ENCODE measurements at places on chromosomes 4 and X.
A peak's percentile ranks its signal among the peaks of the same experiment; 100 is the strongest.

GRCh38 chr4:107834241-107834794, 9.6 kb downstream of the SGMS2 start:
- no peak for DNase-seq

- DNase-seq = peak; percentile 37
Measured at GRCh38 chr4:130359542-130359941, 1263.6 kb downstream of the C4orf33 start.

DNA sequence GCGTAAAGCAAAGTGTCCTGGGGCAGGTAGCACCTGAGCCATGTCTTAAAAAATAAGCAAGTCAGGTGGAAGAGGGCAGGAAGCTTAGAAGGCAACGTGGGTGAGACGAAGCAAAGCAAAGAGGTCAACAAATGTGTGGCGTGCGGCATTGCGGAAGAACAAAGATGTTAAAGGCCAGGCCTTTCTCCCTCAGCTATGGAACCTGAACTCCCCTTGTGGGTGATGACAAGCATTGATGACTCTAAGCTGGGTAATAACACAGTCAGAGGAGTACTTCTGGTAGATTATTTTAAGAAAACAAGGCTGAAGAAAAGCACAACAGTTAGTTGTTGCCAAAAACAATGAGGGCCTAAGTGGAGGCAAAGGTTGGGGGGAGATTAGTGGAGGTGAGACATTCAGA, 29.0 kb upstream of the SORBS2 start:
- DNase-seq = no peak

GRCh38 chrX:152915541-152916241, 17.8 kb downstream of the ZNF185 start:
- DNase-seq = peak; percentile 35

DNA sequence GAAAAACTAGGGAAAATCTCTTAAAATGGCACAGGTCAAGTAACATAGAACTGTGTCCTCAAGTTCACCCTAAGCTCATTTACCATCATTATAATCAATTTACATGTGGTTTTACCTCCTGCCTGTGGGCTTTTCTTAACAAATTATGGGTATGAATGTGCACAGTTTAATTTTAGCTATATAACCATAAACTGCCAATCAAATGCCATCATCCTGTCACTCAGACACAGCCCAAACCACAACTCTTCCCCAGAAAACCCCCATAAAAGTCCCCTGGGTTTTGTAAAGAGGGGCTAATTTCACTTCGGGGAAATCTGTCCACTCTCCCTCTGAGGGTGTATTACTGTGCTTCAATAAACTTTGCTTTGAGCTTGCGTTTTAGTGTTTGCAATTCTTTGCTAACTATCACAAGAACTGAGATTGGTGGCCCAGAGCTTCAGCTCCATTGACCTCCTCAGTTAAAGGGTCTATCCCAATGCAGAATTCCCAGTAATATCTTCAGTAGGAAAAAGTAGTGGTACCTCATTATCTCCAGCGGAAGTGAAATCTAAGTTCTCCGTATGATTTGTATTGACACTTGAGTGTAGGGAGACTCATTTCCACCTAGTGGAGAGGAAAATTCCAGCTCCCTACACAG, 394.6 kb downstream of the SPOCK3 start:
- DNase-seq = no peak

DNA sequence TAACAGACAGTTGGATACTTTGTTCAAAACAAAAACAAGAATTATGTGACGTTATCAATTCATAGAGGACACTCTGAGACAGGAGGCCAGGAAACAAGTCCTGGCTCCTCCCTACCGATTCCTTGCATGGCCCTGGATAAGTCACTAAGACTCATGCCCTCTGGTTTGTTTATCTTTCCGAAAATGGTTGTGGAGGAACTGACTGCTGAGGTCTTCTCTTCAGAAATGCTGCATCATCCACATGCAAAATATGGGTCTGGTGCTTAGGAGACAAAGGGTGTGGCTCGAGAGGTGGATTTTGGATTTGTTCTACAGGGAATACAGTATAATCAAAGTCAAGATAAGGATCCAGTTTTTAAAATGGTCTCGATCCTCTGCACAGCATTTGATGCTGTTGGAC, 130.9 kb downstream of the RELL1 start:
- peak; percentile 27 for DNase-seq

DNA sequence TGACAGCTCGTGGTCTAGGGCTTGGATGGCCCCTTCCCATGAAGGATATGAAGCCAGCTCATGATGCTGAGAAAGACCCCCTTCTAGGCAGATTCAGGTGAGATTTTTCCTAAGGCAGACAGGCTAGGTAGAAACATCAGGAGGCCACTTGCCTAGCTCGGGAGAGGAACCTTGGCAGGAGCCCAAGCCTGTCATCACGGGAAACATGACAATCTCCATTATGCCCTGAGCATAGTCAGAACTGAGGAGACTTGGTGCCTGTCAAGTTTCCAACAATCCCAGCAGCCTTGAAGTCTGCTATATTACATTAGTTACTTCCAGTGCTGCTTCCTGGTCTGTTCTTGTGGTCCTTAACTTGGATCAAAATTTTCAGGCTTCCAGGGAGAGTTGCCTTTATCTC, 18.7 kb upstream of the WDR1 start:
- DNase-seq = no peak

DNA sequence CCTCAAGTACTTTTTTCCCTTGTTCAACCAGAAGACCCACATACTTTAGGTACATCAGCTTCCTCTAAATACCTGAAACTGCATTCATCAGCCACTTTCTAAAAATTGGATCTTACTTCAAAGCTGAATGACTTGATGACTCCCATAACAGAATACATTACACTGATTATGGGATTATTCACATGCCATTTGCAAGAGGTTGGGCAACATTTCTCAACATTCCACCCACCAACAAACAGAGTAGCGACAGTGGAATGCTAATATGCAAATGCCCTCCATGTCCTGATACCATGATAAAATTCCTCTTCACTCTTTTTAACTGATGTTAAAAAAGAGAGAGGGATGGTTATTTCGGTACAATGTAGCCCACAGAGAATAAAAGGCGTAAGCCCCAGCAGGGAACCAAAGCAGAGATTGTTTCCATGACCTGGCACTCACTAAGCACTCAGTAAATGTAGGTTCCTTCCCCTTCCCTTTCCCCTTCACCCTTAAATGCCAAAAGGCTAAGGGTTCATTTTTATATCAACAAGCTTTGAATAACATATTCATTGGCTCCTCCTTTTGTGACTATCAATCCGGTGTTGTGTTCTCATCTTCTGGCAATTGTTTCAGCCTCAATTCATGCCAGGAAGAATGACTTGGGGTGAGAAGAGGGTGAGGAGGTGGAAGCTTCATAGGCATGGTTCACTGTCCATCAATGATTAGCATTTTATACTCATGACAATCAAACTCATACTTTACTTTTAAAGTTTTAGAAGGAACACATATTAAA, 317.2 kb downstream of the DHX15 start:
- DNase-seq = no peak

DNA sequence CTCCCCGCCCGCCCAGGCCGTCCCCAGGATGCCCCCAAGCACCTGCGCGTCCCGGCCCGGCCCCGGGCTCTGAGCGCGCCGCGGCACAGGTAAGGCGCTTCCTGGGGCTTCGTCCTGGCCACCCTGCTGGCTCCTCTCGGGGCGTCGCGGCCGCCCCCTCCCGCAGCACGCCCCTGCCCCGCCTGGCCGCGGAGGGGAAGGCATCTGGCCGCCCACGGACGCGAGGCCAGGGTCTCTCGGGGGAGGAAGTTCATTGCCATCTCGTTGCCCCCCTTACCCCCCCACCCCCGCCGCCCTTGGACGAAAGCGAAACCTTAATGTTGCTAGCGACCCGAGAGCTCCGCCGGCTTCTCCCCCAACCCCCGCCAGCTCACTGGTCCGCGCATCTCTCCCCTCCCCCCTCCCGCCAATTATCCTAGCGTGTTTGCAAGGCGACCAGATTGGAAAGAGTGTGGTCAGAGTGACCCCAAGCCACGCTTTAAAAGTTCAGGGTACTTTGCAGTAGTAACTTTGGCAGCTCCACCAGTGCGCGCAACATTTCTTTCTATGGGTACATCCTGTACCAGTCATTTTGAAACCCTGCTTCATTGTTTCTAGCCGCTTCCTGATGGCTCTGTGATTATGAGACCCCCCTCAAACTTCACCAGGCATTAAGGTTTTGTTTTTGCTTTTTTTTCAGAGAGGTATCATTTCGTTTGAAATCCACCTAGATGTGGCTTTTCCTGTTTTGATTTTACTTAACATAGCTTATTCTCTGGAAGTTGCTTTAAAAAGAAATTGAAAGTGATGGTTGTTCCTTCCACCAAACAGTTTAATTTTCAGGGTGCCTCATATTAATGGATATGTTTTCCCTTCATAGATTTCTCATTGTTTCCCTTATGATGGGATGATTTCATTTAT, 626 bp downstream of the TBC1D1 start:
- DNase-seq = no peak

- DNase-seq = peak; percentile 11
Measured at GRCh38 chrX:12956704-12957534, 18.0 kb upstream of the TMSB4X start.

- no peak for DNase-seq
Measured at GRCh38 chrX:112888916-112889315, 48.3 kb upstream of the AMOT start.

DNA sequence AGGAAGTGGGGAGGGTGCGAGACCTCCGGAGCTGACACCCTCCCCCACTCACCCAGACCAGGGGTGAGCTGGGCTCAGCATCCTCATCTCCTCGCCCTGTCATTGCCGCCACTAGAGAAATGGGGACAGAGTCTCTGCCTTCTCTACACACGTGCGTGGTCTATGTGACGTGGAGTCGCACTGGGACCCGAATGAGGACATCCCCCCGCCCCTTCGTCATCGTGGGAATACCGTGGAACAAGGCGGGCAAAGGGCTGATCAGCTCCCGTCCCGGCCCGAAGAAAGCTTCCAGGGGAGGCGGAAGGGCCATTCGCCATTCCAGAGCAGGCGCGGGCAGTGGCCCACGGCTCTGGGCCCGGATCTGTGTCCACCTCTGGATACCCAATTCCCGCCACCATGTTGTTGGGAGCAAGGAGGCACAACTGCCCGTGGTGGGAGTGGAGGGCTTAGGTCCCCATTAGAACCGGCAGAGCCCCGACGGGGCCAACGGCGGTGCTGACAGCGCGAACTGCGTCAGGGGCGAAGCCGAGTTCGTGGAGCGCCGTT, 12.0 kb downstream of the HMX1 start:
- no peak for DNase-seq

- no peak for DNase-seq
Measured at GRCh38 chr4:145218251-145218650, 37.9 kb upstream of the OTUD4 start.

- peak; percentile 43 for DNase-seq
Measured at GRCh38 chr4:124276461-124276860, 436.1 kb downstream of the ANKRD50 start.

DNA sequence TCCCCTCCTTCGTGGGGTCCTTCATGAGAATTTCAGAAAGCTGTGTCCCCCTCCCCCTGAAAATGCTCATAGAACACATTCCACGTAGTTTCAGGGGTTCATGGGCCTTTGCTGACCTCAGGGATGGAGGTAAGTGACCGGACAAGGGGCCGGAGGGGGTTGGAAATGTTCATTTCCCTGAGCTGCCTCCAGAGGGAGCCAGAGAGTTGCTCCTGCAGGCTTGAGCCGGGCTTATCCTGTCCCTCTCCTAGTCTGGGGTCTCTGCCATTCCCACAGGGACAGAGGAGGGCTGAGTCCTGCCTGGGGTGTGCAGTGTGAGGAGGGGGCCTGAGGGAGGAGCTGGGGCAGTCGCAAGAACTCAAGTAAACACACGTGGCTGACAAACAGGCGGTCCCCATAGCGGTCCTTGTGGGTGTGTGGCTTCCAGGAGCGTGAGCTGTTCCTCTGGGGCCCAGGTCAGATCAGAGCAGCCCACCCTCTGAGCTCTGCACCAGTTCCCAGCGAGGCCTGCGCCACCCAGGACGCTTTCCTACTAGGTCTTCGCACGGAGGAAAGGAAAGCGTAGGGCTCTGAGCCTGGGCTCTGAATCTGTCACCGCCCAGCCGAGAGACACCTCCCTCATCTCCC, 62.5 kb downstream of the WFS1 start:
- DNase-seq = no peak

GRCh38 chrX:1519022-1519497, 17.9 kb downstream of the P2RY8 start:
- DNase-seq = no peak

- DNase-seq = peak; percentile 8
Measured at GRCh38 chr4:4247696-4248028, 361 bp downstream of the TMEM128 start.

- DNase-seq = no peak
Measured at GRCh38 chr4:104502471-104502870, 7.8 kb upstream of the CXXC4 start.

DNA sequence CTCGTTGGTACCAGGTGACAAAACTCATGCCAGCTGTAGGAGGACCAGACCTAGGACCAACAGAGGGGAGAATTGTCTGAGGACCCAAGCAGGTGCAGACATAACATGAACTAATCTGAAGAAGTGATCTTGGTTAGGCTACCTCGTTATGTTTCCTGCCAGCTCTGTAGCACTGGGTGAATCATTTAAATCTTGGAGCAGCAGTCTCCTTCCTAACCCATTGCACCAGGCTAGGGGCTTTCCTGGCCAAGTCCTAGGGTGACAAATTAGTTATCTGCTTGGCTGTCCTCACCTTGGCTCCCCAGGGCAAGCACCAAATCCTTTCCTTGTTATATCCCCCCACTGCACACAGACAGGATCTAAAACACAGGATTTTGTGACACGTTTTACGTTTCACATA, 87.8 kb downstream of the WWC2 start:
- no peak for DNase-seq

- DNase-seq = no peak
Measured at GRCh38 chr4:24995346-24995919, 35.3 kb downstream of the LGI2 start.

DNA sequence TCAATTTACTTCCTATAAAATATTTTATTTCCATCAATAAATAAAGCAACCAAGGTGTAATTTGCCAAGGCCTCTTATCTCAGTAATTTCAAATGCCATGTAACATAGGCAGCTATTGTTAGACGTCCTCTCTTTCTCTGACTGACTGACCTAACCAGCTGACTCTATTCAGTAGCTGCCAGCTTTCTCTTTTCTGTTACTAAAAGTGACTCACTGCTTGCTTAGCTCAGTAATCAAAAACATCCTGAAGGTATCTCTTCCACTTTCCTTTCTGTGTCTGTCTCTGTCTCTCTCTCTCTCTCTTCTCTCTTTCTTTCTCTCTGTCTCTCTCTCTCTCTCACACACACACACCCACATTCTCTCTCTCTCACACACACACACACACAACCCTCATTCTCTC, 134.2 kb downstream of the SPOCK3 start:
- DNase-seq = no peak

DNA sequence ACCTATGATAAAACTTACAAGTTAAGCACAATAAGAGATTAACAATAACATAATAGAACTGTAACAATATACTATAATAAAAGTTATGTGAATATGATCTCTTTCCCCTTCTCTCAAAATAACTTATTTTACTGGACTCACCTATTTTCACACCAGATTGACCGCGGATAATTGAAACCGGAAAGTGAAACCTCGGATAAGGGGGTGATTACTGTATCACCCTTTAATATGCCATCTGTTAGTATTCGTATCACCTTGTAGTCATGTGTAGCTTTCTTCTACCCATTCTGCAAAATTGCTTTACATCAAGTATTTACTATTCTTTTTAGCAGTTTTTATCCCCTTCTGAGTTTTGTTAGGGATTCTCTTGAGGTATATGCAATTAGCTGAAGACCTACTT, 1.8 kb downstream of the SPCS3 start:
- no peak for DNase-seq
